ENCODE measurements at places on chromosomes 6 and 20. TPM values are rescaled to one million over a fixed set of nuclear protein-coding genes. Genes with fewer than 3 reads are reported as not detected.
A peak's percentile ranks its signal among the peaks of the same experiment; 100 is the strongest.

The HSPA12B gene
- not detected for total RNA-seq

- no peak for DNase-seq
- no peak overlapping the region for H3K4me3 ChIP-seq
- H3K4me1 ChIP-seq: peaks cover 11% of the 10 kb centered on the region
- H3K36me3 ChIP-seq: peaks cover 22% of the 10 kb centered on the region
- no peaks in the 10 kb centered on the region for H3K27me3 ChIP-seq
Measured at GRCh38 chr6:35243386-35243958, 16.1 kb upstream of the ZNF76 start.

DNA sequence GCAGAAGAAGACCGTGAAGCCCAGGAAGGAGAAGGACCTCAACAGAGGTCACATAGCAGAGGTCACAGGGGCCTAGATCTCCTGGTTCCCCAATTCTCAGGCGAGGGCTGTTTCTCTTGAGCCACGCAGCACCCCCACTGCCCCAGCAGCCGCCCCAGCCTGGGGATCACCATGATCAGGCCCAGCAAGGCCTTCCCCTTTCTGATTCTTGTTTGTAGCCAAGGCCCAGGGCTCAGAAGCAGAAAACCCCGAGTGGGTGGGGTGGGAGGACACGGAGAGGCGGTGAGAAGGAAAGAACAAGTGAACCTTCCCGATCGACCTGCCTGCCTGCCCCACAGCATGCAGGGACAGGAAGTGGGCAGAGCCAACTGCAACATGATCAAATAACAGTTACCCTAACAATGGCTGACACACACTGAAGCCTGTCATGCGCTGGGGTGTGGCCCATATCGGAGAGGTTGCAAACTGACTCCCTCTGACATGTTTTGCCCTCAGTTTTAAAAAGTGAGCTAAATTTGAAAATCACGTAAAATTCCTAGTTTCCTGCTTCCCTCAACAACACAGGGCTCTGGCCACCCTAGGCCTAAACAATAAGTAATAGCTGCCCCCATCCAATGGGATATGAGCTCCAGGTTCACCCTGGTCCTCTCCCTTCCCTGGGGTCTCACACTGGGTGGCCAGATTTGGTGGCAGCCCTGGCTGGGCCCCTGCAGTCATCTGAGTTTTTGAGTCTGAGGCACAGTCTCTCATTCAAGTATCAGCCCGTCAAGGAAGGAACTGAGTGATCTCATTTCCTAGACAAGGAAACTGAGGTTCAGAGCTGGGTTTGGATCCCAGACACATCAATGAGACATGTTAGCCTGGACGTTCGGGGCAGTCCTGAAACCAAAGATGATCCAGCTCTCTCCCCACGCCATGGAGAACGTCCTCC lies 6.5 kb downstream of the PEDS1 start:
- peaks cover 78% of the 10 kb centered on the region for H3K36me3 ChIP-seq
- peaks cover 52% of the 10 kb centered on the region for H3K4me1 ChIP-seq
- H3K27me3 ChIP-seq: no peaks in the 10 kb centered on the region
- H3K4me3 ChIP-seq: peak overlapping the region; percentile 13

The OVOL2 gene
- not detected for total RNA-seq

- no peaks in the 10 kb centered on the region for H3K4me1 ChIP-seq
- H3K27ac ChIP-seq: no peak overlapping the region
- H3K36me3 ChIP-seq: no peaks in the 10 kb centered on the region
- no peaks in the 10 kb centered on the region for H3K27me3 ChIP-seq
- H3K4me3 ChIP-seq: no peak overlapping the region
- DNase-seq: no peak
Measured at GRCh38 chr6:97701801-97702200, 418.8 kb upstream of the MMS22L start.

- H3K27me3 ChIP-seq: peaks cover 18% of the 10 kb centered on the region
- H3K27ac ChIP-seq: no peak overlapping the region
- no peak overlapping the region for H3K4me3 ChIP-seq
Measured at GRCh38 chr6:138328210-138328609, 49.5 kb upstream of the SMIM28 start.

GRCh38 chr20:21373436-21373835 lies 23.9 kb downstream of the NKX2-4 start:
- H3K27ac ChIP-seq: no peak overlapping the region
- no peak overlapping the region for H3K4me3 ChIP-seq
- no peak for DNase-seq
- H3K27me3 ChIP-seq: no peaks in the 10 kb centered on the region
- peaks cover 27% of the 10 kb centered on the region for H3K36me3 ChIP-seq

GRCh38 chr6:115524821-115525220 lies 535.9 kb downstream of the FRK start:
- no peak overlapping the region for H3K4me3 ChIP-seq
- no peaks in the 10 kb centered on the region for H3K4me1 ChIP-seq
- no peaks in the 10 kb centered on the region for H3K36me3 ChIP-seq
- H3K27me3 ChIP-seq: no peaks in the 10 kb centered on the region

- H3K27me3 ChIP-seq: no peaks in the 10 kb centered on the region
- H3K36me3 ChIP-seq: peaks cover 67% of the 10 kb centered on the region
- no peak for DNase-seq
- H3K27ac ChIP-seq: peak overlapping the region; percentile 95
- peak overlapping the region; percentile 68 for H3K4me3 ChIP-seq
Measured at GRCh38 chr6:30614044-30614842, 2.8 kb downstream of the PPP1R10 start.

DNA sequence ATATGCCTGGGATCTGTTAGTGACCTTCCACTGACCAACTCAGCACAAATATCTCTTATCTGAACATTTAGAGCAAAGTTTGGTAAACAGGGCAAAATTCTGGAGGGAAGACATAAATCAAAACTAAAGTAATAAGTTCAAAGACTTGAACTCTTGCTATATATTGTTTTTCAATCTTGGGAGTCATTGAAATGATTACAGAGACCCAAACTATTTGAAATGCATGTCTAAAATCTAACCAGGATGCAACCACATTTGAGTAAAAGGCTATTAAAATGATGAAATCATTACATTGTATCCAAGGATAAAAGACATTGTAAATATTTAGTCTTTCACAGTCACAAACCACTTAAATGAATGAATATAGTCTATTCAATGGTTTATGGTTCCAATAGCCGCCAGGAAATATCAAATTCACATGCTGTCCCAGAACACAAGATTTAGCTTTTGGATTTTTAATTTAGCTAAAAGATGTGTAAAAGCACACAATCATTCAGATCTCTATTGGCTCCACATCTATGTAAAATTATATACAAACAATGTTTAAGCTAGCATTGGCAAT lies 256.6 kb upstream of the EPHA7 start:
- H3K36me3 ChIP-seq: no peaks in the 10 kb centered on the region
- H3K27ac ChIP-seq: no peak overlapping the region
- no peaks in the 10 kb centered on the region for H3K4me1 ChIP-seq
- no peak for DNase-seq
- H3K4me3 ChIP-seq: no peak overlapping the region
- no peaks in the 10 kb centered on the region for H3K27me3 ChIP-seq

DNA sequence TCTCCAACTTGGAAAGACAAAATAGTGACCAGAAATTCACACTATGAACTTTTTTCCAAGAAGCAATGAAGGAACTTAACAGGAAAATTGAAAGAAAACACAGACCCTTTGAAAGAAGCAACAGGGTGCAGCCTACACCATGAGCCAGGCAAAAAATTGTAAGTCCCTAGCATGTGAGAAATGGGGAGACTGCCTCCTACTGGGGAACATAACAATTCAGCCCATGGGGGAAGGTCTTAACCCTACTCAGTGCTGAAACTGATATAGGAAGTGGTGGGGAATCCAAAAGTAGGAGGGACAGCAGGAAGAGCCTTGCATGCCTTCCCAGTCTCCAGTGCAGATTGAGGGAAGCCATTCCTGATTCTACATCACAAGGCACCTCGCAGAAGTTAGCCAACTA lies 235.1 kb upstream of the UFL1 start:
- H3K4me1 ChIP-seq: no peaks in the 10 kb centered on the region
- H3K27ac ChIP-seq: no peak overlapping the region
- no peak overlapping the region for H3K4me3 ChIP-seq
- no peaks in the 10 kb centered on the region for H3K27me3 ChIP-seq

DNA sequence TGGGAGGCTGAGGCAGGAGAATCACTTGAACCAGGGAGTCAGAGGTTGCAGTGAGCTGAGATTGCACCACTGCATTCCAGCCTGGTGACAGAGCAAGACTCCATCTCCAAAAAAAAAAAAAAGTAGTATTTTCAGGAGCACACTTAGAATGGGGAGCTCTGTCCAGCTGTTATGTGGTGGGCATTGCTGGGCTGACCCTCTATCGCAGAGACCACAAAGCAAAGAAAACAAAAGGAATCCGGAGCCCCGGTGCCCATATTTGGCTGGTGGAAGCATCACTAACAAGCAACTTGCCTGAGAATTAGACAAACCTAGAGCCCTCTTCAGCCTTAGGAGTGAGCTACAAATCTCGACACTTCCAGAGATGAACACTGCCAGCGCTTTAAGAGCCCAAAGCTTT lies 137.3 kb upstream of the GPR6 start:
- no peaks in the 10 kb centered on the region for H3K36me3 ChIP-seq
- H3K4me1 ChIP-seq: no peaks in the 10 kb centered on the region

The LZTS3 gene
- total RNA-seq: 2.9 TPM

The OTOR gene
- not detected for total RNA-seq

GRCh38 chr20:61170496-61171320 lies 81.4 kb upstream of the CDH4 start:
- no peak for DNase-seq
- no peak overlapping the region for H3K27ac ChIP-seq
- no peak overlapping the region for H3K4me3 ChIP-seq
- H3K27me3 ChIP-seq: no peaks in the 10 kb centered on the region
- H3K36me3 ChIP-seq: no peaks in the 10 kb centered on the region
- no peaks in the 10 kb centered on the region for H3K4me1 ChIP-seq

GRCh38 chr6:3850451-3851203 lies 1.5 kb downstream of the FAM50B start:
- H3K36me3 ChIP-seq: no peaks in the 10 kb centered on the region
- no peaks in the 10 kb centered on the region for H3K4me1 ChIP-seq

The DOK5 gene
- total RNA-seq: not detected

The BCAS1 gene
- 0.93 TPM for total RNA-seq

DNA sequence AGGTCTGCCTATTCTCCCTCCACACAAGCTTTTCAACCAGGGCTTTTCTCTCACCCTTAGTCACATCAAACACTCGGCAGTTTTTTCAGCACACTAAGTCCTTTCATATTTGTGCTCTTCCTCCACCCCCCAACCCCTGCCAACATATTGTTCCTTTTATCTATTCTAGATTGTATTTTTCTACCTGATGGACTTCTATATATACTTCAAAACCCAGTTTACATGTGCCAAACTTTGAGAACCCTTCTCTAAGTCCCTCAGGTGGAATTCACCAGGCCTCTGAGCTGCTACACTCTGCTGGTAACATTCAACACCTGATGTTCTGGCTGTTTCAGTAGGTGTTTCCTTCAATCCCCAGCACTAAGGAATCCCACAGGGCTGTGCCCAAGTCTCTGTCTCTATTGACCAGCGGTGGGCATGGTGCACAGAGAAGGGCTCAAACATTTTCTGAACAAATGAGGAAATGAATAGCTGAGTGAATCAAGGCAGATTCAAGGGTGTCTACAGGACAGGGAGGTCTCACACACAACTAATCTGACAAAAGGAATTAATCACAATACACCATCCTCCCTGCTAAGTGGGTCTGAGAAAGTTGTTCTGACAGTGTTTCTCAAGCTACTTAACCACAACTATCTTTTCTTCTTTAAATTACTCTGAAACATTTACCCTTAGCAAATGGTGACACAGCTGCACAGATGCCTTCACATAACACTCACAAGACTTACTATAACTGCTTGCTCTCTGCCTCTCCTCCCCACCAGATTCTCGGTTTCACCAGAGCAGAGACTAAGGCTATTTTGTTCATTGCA lies 166.5 kb downstream of the TSHZ2 start:
- H3K27ac ChIP-seq: no peak overlapping the region
- H3K27me3 ChIP-seq: peaks cover 2% of the 10 kb centered on the region
- DNase-seq: no peak
- no peak overlapping the region for H3K4me3 ChIP-seq
- H3K36me3 ChIP-seq: no peaks in the 10 kb centered on the region
- peaks cover 11% of the 10 kb centered on the region for H3K4me1 ChIP-seq

DNA sequence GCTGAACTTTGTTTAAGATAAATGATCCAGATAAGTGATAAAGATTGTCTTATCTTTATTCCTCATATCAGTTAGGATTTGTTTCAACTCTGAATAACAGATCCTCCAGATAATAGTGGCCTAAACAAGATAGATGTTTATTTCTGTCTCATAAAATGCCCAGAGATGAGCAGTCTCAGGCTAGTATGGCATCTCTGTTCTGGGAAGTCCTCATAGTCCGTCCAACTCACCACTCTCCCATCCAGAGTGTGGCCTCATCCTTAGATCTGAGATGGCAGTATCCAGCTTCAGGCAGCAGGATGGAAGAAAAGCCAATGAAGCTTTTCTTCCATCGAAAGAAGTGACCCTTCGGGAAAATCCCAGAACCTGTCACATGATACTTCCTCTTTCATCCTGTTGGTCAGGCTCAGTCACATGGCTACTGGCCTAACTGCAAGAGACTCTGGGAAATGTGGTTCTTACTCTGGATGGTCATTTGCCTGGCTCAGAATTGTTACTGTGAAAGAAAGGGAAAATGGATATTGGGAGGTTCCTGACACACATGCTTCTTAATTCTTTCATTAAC lies 29.4 kb upstream of the TAGAP start:
- DNase-seq: peak; percentile 65
- H3K36me3 ChIP-seq: no peaks in the 10 kb centered on the region
- H3K4me1 ChIP-seq: no peaks in the 10 kb centered on the region

- H3K36me3 ChIP-seq: peaks cover 78% of the 10 kb centered on the region
- no peak overlapping the region for H3K27ac ChIP-seq
- peaks cover 27% of the 10 kb centered on the region for H3K4me1 ChIP-seq
- DNase-seq: no peak
Measured at GRCh38 chr6:12017263-12017662, 5.2 kb downstream of the HIVEP1 start.

The NPEPL1 gene
- total RNA-seq: 3.9 TPM

DNA sequence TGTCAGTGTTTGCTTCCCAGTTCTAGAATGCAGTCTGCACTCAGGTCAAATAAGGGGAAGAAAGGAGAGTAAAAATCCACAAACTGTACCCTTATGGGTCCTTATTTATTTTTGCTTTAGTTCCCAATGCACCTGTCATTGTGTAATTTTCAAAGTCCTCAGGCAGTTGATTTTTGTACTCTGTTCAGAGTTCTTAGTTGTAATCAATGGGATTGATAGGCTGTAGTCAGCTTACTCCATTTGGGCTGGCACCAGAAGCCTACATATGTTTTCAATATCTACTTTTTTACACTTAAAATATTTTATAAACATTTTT lies 18.6 kb downstream of the AIG1 start:
- no peak overlapping the region for H3K27ac ChIP-seq
- H3K4me1 ChIP-seq: no peaks in the 10 kb centered on the region
- no peak overlapping the region for H3K4me3 ChIP-seq
- H3K27me3 ChIP-seq: no peaks in the 10 kb centered on the region
- no peak for DNase-seq

The MUCL3 gene
- total RNA-seq: not detected
